Activated T-cell treated with anti-CD3 and anti-CD28 coated beads, Interleukin-2, amount 50 U/mL, for 72 hours (primary cell): ENCODE measurements at places on chromosomes 2 and 18. TPM values are rescaled to one million over a fixed set of nuclear protein-coding genes. Genes with fewer than 3 reads are reported as not detected.

The OR6B2 gene
- total RNA-seq: not detected

The CFAP221 gene
- total RNA-seq: not detected

The CTDP1 gene
- total RNA-seq: 103 TPM

The IKZF2 gene
- total RNA-seq: 19.1 TPM

The SULT1C2 gene
- not detected for total RNA-seq

- peaks cover 1% of the 10 kb centered on the region for H3K36me3 ChIP-seq
- no peak for DNase-seq
- no peaks in the 10 kb centered on the region for H3K27me3 ChIP-seq
- no peak overlapping the region for H3K4me3 ChIP-seq
- H3K4me1 ChIP-seq: no peaks in the 10 kb centered on the region
These were observed 340.8 kb downstream of the NUP35 start for GRCh38 chr2:183465048-183465447.

DNA sequence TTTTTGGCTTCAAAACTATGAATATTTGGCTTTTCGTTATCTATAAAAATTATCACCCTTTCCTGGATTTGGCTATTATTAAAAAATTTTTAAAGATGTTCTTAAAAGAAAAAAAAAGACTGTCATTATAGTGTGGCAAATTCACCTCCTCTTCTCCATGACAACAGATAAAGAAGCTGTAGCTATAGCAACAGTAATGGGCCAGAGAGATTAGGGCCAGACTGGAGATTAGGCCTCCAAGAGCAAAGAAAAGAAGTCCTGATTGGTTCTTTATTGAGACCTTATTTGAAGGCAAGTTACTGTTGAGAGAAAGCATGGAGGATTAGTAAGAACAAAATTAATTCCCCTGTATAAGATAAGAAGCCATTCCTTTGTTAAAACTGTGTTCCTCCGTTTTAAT, 812.5 kb downstream of the DCC start:
- H3K27me3 ChIP-seq: no peaks in the 10 kb centered on the region
- H3K36me3 ChIP-seq: no peaks in the 10 kb centered on the region
- no peak overlapping the region for H3K27ac ChIP-seq
- no peaks in the 10 kb centered on the region for H3K4me1 ChIP-seq
- no peak overlapping the region for H3K4me3 ChIP-seq
- no peak for DNase-seq

- H3K4me1 ChIP-seq: peaks cover 25% of the 10 kb centered on the region
- DNase-seq: peak; percentile 37
- no peaks in the 10 kb centered on the region for H3K36me3 ChIP-seq
- H3K27ac ChIP-seq: no peak overlapping the region
These were observed 58.6 kb downstream of the POMC start for GRCh38 chr2:25109822-25110221.

- H3K4me3 ChIP-seq: no peak overlapping the region
- no peaks in the 10 kb centered on the region for H3K36me3 ChIP-seq
These were observed 347.6 kb upstream of the RAB12 start for GRCh38 chr18:8261651-8262091.

DNA sequence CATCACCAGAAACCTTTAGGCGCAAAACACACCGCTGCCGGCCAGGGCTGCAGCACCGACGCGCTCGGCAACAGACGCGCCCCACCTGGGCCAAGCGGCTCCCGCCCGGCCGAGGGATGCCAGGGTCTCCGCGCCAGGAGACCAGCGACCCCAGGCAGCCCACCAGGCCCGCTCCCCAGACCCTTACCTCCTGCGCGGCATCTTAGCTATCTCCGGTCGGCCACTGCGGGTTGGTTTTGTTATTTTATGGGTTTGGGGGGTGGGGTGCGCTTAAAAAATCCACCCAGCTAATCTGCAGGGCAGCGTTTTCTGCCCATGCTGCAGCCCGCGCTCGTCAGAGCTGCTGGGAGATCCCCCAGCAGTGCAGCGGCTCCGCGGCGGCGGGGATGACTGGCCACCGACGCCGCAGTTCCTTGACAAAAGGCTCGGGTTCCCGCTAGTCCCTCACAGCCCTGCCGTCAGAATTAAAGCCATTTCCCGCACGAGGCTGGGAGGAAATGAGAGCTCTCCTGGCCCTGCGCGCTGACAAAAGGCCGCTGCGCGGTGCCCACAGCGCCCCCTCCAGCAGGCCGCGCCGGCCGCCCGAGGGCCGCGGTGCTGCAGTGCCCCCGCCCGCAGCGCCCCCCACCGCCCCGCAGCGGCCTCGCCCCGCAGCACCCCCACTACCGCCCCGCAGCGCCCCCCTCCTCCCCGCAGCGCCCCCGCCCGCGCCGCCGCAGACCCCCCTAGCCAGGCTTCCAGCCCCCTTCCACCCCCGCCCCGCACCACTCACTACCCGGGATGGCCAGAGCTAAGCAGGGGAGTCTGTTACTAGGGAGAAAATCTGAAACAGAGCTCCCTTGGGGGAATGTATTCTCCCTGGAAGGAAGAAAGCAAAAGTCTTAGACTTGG, at the start of gene ADD2:
ADD2 (minus strand) TSS at position 502 of the 891 bp plus-strand sequence. CDS start 61,792 bp downstream, outside the sequence.
- peaks cover 14% of the 10 kb centered on the region for H3K4me1 ChIP-seq
- H3K4me3 ChIP-seq: peak within 1 kb of the TSS; percentile 95
- H3K27me3 ChIP-seq: peaks cover 34% of the 10 kb centered on the region
- H3K27ac ChIP-seq: peak within 1 kb of the TSS; percentile 89
- peaks cover 2% of the 10 kb centered on the region for H3K36me3 ChIP-seq

DNA sequence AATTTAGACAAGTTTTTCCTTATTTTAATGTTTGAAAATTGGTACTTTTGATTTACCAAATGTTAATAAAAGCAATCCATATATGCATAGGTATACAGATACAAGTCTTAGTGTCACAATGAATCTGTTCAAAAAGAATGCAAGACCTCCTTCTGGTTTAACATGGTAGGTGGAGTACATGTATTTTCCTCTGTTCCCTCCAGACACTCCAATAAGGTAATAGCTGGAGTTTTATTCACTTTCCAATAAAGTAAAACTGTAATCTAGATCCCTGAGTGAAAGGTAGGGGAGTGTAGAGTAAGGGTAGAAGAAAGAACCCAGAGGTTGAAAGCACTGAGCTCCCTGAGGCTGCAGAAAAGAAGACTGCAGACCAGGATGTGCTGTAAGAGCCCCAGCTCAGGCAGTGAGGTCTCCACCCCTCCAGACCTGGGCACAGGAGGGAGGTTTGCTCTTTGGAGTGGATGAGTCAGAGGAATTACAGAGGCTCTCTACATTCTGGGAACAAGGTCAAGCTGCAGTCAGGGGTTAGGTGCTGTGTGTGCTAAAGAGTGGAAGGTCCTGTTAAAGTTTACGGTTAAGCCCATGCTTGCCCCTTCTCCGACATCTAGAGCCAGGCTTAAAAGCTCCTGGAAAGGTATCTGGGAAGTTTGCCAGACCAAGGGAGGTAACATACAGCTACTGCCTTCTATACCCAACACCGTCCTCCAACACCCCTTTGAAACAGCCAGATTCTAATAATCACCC, 27.6 kb upstream of the STAT1 start:
- no peaks in the 10 kb centered on the region for H3K27me3 ChIP-seq
- H3K27ac ChIP-seq: peak overlapping the region; percentile 11
- DNase-seq: no peak
- H3K36me3 ChIP-seq: peaks cover 17% of the 10 kb centered on the region

- DNase-seq: no peak
- H3K27me3 ChIP-seq: no peaks in the 10 kb centered on the region
- no peak overlapping the region for H3K4me3 ChIP-seq
- H3K36me3 ChIP-seq: peaks cover 12% of the 10 kb centered on the region
- peaks cover 52% of the 10 kb centered on the region for H3K4me1 ChIP-seq
These were observed 5.6 kb downstream of the ATP5MC3 start for GRCh38 chr2:175175896-175176295.

GRCh38 chr2:109136542-109136941, 7.5 kb downstream of the SH3RF3 start:
- H3K36me3 ChIP-seq: no peaks in the 10 kb centered on the region
- H3K4me1 ChIP-seq: peaks cover 20% of the 10 kb centered on the region
- no peak overlapping the region for H3K4me3 ChIP-seq
- H3K27ac ChIP-seq: no peak overlapping the region
- DNase-seq: no peak
- H3K27me3 ChIP-seq: peaks cover 48% of the 10 kb centered on the region

DNA sequence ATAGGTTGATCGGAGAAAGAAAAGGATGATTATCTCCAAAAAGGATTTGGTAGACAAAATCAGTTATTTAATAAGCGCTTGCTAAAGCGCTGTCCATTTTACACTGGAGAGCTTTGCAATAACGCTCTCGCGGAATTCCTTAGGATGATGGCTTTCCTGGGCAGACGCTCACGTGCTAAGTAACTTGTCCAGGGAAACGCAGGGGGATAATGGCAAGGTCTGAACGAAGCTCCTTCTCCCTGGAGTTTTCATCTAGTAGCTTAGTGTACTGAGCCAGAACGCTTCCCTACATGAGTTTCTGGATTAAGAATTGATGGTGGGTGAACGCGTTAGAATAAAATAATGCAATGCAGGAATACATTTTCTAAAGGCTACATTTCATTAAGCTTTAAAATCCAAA, 739.5 kb upstream of the SALL3 start:
- no peaks in the 10 kb centered on the region for H3K4me1 ChIP-seq
- H3K27me3 ChIP-seq: no peaks in the 10 kb centered on the region
- H3K4me3 ChIP-seq: no peak overlapping the region
- DNase-seq: no peak
- H3K27ac ChIP-seq: no peak overlapping the region

- no peaks in the 10 kb centered on the region for H3K36me3 ChIP-seq
- H3K4me1 ChIP-seq: no peaks in the 10 kb centered on the region
- no peaks in the 10 kb centered on the region for H3K27me3 ChIP-seq
These were observed 210.3 kb upstream of the GCFC2 start for GRCh38 chr2:75920859-75921551.

DNA sequence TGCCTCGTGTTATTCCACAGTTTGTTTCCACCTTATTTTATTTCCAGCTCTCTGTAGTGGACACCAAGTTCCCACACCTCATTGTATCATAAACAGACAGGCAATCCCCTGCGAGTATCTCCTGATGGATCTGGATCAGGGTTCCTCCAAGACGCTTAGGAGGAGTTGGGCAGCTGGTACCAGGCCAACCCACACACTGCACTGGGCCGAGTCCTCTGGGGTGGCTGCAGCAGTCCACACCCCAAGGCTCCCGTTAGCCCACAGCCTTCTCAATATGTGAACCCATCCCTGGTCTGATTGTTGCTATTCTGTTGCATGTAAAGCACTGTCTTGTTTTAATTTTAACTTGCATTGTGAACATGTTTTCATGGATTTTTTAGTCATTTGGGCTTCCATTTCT, 178.8 kb upstream of the RAB6C start:
- DNase-seq: no peak
- H3K27ac ChIP-seq: no peak overlapping the region
- no peaks in the 10 kb centered on the region for H3K36me3 ChIP-seq
- no peaks in the 10 kb centered on the region for H3K4me1 ChIP-seq
- H3K4me3 ChIP-seq: no peak overlapping the region

DNA sequence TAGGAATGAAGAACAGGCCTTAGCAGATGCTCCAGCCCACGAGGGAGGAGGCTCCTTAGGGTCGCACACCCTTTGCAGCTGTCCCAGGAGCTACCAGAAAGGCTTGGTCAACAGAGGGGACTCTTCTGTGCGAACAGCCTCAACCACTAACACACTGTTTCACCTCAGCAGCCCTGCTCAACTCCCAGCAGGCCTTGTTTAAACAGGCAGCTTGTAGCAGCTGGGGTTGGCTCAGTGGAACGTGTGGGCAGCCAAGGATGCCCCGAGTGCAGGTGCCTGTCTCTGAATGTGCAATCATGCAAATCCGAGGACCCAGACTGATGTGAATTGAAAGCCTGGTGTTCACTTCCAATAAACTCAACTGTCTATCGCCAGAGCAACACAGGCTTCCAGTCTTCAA, 88.7 kb upstream of the CXCR4 start:
- H3K27ac ChIP-seq: peak overlapping the region; percentile 79
- H3K27me3 ChIP-seq: no peaks in the 10 kb centered on the region
- peak overlapping the region; percentile 65 for H3K4me3 ChIP-seq
- H3K4me1 ChIP-seq: peaks cover 46% of the 10 kb centered on the region

DNA sequence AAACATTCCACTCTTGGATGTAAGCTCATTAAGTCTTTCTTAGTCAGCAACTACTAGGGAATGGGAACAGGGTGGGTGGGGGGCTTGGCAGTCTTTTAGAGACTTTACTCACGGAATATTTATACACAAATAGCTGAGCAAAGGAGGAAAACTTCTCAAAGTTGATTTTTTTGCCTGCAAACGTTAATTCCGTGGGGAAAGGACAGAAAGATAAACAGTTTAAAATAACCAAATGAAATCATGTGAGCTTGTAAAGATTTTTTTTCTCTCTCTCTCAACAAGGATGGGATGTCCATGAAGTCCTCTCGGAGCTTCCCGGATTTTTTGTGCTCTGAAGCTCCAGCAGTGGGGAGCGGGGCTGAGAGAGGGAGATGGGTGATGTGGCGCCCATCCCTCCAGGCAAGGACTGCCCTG, 32.2 kb upstream of the MAT2A start:
- no peak overlapping the region for H3K4me3 ChIP-seq
- H3K27ac ChIP-seq: no peak overlapping the region
- no peaks in the 10 kb centered on the region for H3K36me3 ChIP-seq
- DNase-seq: no peak

DNA sequence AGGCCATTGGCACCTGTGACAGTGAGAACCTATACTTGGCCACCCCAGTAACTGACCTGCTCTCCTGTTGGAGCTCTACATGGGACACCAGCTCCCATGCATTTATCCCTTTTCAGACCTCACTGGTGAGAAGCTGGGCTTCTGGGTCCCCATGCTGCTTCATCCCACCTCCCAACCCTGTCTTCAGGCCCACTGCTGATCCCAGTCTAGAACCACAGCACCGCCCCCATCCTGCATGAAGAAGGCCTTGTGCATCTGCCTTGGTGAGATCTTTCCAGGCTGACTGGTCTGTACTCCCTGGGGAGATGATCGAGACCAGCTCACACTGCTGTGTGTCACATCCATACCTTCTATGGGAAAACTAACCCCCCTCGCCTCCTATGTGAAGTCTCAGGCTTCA, 22.7 kb downstream of the TTC32 start:
- H3K4me1 ChIP-seq: peaks cover 12% of the 10 kb centered on the region
- H3K36me3 ChIP-seq: no peaks in the 10 kb centered on the region
- no peak for DNase-seq
- H3K27ac ChIP-seq: no peak overlapping the region
- H3K4me3 ChIP-seq: no peak overlapping the region

- peaks cover 3% of the 10 kb centered on the region for H3K36me3 ChIP-seq
- no peaks in the 10 kb centered on the region for H3K27me3 ChIP-seq
- peaks cover 6% of the 10 kb centered on the region for H3K4me1 ChIP-seq
- no peak overlapping the region for H3K4me3 ChIP-seq
- H3K27ac ChIP-seq: no peak overlapping the region
These were observed 86.4 kb downstream of the BIN1 start for GRCh38 chr2:127020536-127020935.
